ENCODE measurements at places on chromosomes 12 and 14. TPM values are rescaled to one million over a fixed set of nuclear protein-coding genes. Genes with fewer than 3 reads are reported as not detected.

GRCh38 chr14:102591372-102591943 lies 991 bp upstream of the RCOR1 start:
- DNase-seq: peak; percentile 37

The MORN3 gene
- total RNA-seq: under 0.01 TPM

DNA sequence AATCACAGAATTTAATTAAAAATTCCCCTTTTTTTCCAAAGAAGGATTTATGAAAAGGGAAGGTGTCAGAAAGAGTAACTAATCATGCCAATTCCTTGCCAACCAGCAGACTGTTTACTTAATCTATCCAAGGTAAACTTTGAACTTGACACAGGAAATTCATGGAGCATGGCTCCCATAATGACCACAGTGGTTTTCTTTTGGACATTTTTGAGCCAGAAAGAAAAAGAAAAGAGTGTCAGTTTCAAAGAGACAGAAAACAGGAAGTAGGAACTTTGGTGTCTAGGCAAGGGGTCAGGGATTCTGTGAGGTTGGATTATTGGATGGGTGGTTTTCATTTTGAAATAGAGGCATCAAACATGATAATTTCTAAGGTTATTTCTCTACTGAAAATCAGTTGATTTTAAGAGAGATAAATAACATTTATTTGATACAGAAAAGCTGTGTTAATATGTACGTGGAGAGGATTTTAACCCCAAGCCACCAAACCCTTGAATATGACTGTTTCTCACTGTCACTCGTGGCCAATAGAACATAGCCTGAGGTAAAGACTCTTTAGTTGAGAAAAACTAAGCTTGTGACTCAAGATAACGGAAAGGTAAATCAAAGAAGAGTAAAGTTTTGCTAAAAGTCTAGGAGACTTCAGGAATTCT lies 196.1 kb downstream of the TTC6 start:
- DNase-seq: no peak

DNA sequence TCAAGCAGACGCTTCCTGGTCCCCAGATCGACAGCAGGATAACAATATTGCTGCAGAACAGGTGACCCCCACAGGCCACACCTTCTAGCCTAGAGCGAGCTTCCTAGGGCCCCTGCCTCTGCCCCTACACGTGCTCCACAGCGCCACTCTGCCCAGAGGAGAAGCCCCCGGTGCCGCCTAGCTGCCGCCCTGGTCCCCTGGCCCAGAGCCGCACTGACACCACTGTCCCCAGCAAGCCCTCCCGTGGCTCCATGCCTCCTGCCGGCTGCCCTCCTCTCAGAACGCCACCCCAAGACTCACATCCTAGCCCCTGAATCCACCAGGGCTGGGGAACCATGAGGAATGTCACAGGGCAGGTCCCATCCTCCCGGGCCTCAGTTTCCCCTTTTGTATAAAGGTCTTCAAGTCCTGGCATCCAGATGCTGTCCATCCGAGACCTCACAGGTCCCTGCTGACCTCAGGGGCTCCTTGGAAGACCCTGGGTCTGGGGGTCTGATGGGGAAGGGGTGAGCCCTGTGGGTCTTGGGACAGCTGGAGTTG lies 31.0 kb downstream of the JAG2 start:
- no peak for DNase-seq

GRCh38 chr12:94092516-94093241 lies 55.7 kb upstream of the PLXNC1 start:
- DNase-seq: no peak

DNA sequence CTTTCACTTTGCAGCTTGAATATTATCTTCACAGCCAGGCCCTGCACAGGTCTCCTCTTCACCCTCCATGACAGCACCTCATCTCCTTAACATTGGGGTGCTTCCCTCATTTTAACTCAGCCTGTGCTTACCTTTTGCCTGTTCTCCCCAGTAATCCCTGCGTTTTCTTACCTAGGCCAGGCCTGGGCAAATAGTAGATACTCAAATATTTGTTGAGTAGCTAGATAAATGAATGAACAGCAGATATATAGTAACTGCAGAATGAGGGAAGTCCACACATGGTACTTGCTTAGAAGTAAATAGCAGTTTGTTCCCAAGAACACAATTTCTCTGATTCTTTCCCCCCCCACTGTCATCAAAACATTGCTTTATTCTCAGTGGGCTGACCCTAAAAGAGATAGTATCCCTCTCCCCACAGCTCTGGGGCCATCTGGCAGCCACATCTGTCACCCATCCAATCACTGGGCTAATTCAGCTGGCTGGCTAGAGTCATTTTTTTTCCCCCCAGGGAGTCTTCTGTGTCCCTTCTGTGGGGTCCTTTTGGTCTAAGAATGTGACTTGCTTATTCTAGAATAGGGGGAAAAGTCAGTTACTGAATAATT lies 43.2 kb downstream of the APPL2 start:
- DNase-seq: no peak

The PPP1R36 gene
- 0.40 TPM for total RNA-seq

DNA sequence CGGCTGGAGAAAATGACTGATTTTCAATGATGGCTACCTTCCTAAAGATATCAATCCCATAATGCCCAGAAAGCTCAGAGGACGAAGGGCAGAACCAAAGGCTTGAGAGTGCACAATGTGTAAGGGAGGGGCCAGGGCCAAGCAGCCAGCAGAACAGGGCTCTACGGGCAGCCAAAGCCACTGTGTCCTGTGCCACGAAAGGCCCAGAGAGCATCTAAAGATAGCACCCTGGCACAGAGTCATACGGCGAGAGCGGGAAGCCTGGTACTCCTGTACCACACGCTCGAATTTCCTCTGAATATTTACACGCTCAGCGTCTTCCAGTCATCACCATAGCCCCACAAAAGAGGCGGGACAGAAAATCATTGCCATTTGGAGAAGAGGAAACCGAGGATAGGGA lies 39.5 kb downstream of the PRMT8 start:
- DNase-seq: no peak

- no peak for DNase-seq
These were observed 7.3 kb upstream of the TCHP start for GRCh38 chr12:109892748-109893147.

DNA sequence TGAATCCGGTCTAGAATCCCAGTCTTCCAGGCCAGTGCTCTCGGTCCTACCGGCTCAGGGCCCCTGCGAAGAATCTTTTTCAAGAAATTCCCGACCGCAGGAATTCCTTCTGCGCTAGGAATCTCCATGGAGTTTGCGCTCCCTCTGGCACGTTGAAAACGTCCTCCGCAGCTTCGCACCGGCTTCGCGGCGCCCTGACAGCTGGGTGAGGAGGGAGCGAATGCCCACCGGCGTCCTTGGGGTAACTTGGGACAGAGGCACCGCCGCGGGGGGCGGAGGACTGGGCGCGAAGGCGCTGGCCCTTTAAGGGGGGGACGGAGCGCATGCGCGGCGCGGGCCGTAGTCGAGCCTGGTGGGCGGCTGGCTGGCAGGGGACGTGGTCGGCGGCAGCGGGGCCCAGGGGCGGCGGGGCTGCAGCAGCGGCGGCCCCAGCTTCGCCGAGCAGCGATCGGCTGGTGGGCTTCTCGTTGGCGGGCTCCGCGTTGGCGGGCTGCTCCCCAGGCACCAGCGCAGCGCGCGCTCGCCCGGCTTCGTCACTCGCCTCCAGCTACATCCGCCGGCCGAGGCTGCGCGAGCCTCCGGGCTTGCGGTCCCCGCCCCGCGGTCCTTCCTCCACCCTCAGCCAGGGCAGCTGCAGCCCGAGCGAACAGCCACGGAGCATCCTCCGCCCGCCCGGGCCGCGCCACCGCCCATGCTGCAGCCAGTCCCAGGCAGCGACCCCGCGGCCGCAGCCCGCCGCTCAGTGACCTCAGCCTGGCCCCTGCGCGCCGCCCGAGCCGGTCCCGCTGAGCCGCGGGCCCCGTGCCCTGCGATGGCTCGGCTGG lies at the start of gene VASH1:
Gene VASH1, plus strand, starts transcription at position 333 of the 824 bp plus-strand sequence. CDS start 1,354 bp downstream, outside the sequence.
- peak; percentile 74 for DNase-seq

The SLC4A8 gene
- total RNA-seq: 0.60 TPM

GRCh38 chr12:52011602-52012214 lies 5.0 kb downstream of the TAMALIN start:
- no peak for DNase-seq

DNA sequence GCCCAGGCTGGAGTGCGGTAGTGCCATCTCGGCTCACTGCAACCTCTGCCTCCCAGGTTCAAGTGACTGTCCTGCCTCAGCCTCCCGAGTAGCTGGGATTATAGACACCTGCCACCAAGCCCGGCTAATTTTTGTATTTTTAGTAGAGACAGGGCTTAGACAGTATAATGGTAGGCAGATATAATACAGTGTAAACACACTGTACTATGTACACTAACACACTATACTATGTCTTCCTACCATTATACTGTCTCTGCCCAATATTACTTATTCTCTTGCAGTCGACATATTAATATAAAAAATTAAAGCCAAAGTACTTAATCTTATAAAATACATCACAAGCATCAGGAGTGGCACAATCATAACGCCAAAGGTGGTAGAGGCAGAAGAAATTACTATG lies 15.0 kb downstream of the DTD2 start:
- no peak for DNase-seq

DNA sequence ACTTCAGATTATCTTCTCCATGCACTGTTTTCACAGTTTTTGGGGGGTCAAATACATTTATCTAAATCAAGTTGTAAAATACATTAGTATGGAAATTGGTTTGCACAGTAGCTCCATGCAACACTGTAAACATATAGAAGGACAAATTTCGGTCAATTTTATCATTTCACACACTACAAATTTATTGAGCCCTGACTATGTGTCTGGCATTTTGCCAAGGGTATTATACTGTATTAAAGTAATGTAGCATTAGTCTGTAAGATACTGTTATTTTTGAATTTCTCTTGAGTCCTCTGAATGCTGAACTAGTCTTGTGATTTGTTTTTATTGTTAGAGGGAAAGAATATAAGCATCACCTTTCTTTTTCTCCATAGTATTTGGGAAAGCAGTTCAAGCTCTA lies 1.3 kb downstream of the RAD9B start:
- DNase-seq: no peak

- no peak for DNase-seq
These were observed 29.7 kb downstream of the CCDC85C start for GRCh38 chr14:99574099-99574880.

The CNTN1 gene
- total RNA-seq: not detected

The ART4 gene
- total RNA-seq: 121 TPM

The CLEC1B gene
- not detected for total RNA-seq

The LMNTD1 gene
- total RNA-seq: not detected

DNA sequence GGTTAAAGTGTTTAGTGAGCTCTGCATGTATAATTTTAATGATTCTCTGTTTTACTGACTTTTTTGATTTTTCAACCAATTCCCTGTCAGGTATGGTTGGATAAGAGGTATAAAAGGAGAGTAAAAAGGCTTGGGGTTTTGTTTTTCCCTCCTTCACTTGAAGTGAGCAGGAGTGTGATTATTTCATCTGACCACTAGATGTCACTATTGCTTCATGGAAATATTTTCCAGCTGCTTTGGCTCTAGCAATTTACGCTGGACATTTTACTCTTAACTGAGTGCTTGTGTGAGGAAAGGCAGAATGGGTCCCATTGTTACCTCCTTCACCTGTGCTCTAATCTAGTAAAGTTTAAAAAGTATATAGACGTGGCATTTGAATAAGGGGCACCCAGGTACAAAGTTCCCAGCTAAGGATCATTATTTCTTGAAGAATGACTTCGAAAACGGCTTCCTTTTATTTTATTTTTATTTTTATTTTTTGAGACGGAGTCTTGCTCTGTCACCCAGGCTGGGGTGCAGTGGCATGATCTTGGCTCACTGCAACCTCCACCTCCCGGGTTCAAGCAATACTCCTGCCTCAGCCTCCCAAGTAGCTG lies 66.5 kb downstream of the TBC1D30 start:
- peak; percentile 77 for DNase-seq

DNA sequence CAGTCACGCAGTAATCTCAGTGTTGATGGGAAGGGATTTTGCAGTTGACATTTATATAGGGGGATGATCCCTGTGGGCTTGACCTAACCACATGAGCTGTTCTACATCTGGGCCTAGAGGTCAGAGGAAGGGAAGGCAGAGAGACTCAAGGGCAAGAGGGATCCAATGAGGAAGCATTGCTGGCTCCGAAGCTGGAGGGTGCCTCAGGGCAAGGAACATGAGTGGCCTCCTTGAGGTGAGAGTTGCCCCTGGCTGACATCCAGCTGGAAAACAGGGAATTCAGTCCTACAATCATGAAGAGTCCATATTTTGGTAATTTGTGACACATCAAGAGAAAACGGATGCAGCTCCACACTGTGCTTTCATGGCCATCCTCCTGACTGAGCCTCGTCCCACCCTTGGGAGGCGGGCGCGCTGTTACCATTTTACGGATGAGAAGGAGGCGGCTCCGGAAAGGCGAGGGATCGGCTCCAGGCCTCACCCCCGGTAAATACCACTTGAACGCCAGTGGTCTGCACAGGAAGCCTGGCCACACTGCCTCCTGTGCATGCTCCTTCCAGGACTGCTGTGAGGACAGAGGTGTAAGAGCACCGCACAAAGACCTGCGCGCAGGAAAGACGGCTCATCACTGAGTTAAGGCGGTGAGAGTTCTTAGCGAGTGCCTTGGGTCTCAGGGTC lies 18.5 kb upstream of the FKBP4 start:
- DNase-seq: no peak

- no peak for DNase-seq
These were observed 50.6 kb downstream of the DUSP16 start for GRCh38 chr12:12511895-12512711.

DNA sequence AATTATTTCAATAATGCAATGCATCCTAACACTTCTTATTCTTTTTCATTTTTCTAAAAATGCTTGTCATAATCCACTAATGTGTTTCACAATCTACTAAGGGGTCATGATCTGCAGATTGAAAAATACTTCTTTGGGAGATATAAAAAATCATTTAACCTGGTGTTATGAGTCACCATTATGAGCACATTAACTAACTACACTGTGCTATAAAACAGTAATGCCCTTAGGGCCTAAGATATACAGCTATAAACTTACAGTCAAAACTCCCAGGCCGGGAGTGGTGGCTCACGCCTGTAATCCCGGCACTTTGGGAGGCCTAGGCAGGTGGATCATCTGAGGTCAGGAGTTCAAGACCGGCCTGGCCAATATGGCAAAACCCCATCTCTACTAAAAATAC lies 14.2 kb downstream of the ATXN2 start:
- no peak for DNase-seq

GRCh38 chr14:34466691-34467090 lies 4.7 kb upstream of the SPTSSA start:
- no peak for DNase-seq

DNA sequence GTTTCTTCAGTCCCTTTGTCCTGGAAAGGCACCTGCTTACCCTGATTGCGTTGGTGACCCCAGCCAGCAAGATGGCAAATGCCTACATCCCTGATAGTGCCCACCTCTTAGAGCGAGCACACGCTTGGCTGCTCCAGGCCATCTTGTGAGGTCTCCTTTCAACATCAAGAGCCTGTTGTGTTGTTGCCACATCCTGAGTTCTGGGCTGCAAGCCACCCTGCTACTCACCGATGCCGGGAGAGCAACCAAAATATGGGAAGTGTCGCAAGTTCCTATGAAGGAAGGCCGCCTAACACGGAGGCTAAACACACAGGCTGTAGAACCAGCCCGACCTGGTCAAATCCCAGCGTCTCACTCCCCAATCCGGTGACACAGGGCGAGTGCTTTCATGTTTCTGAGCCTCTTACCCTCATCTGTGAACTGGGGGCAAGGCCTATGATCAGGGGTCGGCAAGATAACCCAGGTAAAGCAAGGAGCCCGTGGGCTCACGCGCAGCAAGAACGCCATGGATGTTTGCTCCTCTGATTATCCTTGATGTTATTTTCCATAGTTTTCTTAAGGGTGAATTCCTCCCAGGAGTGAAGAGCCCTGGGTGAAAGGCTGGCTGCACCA lies 98.4 kb downstream of the LGMN start:
- no peak for DNase-seq

The RNU4-1 gene
- under 0.01 TPM for total RNA-seq
